Stimulated activated CD4-positive, alpha-beta T cell treated with anti-CD3 and anti-CD28 coated beads, Interleukin-1b, Interleukin-23, amount 100 ng/mL, for 1 hour (primary cell): ENCODE measurements at places on chromosomes 1 and 21.

- DNase-seq, result no peak
These were observed 231.3 kb downstream of the SETD4 start for GRCh38 chr21:35829067-35829466.

GRCh38 chr1:62530516-62531154 lies 66.7 kb upstream of the ANGPTL3 start:
- DNase-seq, result no peak

DNA sequence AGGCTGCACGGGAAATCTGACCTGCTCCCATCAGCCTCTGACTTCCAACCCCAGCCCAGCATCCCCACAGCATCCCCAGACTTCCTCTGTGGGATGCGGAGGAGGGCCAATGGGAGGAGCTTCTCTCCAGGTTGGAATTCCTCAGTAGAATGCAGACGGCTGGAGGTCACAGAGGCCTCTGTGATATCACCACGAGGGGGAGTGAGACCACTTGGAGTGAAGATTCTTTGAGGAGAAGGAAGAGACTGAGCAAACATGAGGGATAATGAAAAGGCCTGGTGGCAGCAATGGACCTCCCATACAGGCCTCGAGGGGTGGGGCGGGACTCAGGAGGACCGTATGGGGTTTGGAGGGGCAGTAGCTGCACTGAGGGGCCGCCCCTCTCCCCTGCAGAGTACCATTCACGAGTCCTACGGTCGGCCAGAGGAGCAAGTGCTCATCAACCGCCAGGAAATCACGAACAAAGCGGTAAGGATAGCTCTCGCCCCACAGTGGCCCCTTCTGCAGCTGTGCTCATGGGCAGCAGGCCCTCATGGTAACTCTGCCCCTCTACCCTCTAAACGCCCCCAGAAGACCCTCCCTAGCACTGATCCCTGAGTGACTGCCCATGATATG lies at the start of gene CATSPER4:
Gene CATSPER4 (plus strand): TSS at position 230 of the 615 bp plus-strand sequence. CDS start 26 bp downstream, at position 256.
- DNase-seq, result no peak

DNA sequence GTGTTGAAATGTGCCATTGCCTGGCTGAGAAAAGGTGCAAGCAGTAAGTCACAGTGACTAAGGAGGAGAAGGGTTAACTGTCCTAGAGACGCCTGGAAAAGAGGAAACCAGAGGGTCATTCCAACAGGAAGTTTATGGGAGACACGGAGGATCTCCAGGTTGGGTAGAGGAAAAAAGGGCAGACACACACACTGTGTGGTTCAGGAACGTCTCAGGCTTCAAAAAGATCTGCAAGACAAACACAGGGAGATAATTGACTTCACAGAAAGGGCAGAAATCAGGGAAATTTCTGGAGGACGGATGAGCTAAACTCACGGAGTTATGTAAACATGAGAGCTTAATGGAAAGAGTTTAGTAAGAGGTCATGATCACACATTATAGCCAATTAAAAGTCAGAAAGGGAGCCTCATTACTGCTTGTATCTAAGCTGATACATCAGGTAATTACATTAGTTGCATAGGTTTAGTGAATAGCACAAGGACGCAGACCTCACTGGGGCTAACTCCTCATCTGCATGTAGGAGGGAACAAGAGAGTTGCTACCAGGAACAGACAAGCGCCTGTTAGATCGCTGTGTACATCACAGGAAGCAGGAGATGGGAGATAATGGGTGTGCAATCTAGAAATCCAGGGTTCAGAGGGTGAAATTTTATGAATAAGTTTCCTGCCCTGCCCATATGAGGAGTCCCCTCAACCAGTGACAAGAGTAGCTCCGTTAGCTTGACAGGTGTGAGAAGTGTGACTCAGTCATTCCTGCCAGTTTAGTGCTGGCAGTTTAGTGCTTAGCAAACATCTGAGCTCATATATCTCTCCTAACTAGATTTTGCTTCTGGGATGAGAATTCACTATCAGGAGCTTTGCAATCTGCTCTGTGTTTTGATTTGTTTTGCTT lies 96.6 kb upstream of the TNR start:
- no peak for DNase-seq

- no peak for DNase-seq
These were observed 5.5 kb upstream of the CD1A start for GRCh38 chr1:158248771-158249170.

DNA sequence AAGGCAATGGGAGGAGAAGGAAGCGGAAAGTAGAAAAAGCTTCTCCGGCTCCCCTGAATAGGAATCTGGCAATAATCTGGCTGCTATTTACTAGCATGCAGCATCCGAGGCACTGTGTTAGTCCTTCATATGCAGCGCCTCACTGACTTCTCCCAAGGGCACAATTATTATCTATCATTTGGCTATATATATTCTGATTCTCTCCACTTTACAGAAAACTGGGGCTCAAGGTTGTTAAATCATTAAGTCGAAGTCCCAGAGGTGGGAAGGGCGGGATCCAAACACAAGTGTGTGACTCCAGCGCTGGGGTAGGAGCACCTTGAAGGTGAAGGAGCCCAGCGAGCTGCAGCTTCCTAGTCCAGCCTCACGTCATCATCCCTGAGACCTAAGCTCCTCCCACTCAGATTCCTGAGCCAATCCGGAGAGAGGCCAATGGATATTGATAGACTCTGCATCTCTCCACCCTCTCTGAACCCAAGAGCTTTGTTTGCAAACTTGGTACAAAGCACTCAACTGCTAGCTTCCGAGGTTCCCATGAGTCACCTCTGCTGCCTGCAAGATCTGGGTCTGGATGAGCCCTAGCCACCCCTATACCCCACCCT lies 16.6 kb upstream of the EYA3 start:
- no peak for DNase-seq

DNA sequence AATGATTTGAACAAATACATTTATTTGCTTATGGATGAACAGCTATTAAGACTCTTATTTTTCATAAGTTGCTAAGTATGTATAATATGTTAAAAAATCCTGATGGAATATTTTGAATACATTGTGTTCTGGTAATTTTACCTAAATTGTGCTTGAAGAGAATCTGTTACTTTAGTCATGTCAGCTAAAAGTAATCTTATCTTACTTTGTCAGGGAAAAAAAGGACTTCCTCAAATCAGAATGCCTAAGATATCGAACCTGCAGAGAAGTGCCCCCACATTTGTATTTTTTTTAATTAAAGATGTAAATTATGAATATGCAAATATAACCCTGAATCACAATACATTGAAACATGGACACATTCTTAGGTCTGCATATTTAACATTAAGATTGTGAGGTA lies 1331.7 kb downstream of the MRPL39 start:
- no peak for DNase-seq

DNA sequence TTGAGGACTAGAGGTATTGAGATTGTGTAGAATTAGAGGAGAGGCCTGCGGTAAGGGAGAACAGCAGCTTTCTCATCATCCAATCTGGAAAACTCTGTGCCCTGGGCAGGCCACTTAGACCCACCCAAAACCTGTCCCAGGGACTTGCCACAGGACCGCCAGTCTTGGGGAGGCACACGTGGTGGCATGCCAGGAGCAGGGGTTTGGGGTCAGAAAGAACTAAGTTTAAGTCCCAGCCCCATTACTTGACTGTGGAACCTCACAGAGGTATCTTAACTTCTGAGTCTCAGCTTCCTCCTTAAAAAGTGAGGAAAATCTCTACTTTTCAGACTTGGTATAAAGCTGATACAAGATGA lies 356.6 kb downstream of the HHAT start:
- no peak for DNase-seq

GRCh38 chr1:78142736-78143135 lies 97.0 kb downstream of the GIPC2 start:
- DNase-seq, result no peak

- DNase-seq, result no peak
These were observed 30.4 kb downstream of the ARID4B start for GRCh38 chr1:235297579-235297978.

GRCh38 chr1:184405094-184405800 lies 18.4 kb downstream of the C1orf21 start:
- DNase-seq, result no peak

GRCh38 chr1:206590025-206590758 lies 22.1 kb downstream of the EIF2D start:
- peak; percentile 43 for DNase-seq

DNA sequence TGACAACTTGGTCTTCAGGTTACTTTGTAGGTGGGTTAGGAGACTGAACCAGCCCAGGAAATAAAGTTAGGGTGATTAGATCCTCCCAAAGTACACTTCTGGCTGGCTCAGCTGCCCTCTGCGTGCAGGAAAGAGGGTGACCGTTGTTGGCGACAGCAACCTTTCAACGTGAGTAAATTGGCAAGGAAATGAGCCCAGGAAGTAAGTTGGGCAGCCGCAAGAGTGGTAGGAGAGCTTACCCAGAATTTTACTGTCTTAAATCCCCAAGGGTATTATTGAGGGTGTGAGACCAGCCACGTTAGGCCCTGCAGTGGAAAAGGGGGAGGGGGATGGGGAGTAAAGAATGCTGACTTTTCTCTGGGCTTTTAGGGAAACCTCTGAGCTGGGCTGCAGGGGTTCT lies 1.6 kb downstream of the TENT5C start:
- no peak for DNase-seq

GRCh38 chr1:53439337-53440207 lies 19.6 kb upstream of the DMRTB1 start:
- DNase-seq, result no peak

DNA sequence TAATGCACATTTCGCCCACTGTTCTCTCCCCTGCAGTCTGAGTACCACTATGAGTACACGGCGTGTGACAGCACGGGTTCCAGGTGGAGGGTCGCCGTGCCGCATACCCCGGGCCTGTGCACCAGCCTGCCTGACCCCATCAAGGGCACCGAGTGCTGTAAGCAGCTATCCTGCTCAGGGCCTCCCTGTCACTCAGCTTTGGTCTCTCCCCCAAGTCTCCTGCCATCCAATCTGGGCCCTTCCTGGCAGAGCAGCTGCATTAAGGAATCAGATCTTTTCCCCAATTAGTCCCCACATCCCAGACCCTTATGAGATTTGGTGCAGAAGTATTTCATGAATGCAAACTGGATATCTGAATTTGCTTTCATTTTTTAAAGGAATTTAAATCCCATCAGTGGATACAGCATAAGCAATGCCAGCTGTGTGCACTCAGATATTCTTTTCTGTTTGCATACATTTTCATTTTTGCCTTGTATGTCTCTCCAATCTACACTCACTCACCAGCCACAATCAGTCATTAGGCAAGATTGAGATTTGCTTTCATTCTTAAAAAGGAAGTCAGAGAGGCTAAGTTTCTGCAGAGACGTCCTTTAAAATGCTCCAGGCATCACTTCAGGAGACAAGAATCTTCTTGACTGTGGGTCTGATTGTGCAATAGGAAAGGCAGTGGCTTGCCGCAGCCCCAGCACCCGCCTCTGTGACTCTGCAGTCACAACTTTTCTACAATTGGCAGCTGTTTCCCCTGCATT lies 48.1 kb downstream of the ELAPOR1 start:
- DNase-seq, result no peak

DNA sequence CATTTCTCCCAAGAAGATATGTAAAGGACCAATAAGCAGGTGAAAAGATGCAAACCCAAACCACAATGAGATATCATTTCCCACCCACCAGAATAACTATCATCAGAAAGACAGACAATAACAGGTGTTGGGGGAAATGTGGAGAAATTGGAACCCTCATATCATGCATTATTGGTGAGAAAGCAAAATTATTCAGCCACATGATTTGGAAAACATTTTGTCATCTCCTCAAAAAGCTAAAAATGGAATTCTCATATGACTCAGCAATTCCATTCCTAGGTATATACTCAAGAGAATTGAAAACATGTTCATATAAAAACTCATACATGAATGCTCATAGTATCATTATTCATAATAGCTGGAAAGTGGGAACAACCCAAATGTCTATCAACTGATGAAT lies 25.1 kb upstream of the RNF186 start:
- no peak for DNase-seq

DNA sequence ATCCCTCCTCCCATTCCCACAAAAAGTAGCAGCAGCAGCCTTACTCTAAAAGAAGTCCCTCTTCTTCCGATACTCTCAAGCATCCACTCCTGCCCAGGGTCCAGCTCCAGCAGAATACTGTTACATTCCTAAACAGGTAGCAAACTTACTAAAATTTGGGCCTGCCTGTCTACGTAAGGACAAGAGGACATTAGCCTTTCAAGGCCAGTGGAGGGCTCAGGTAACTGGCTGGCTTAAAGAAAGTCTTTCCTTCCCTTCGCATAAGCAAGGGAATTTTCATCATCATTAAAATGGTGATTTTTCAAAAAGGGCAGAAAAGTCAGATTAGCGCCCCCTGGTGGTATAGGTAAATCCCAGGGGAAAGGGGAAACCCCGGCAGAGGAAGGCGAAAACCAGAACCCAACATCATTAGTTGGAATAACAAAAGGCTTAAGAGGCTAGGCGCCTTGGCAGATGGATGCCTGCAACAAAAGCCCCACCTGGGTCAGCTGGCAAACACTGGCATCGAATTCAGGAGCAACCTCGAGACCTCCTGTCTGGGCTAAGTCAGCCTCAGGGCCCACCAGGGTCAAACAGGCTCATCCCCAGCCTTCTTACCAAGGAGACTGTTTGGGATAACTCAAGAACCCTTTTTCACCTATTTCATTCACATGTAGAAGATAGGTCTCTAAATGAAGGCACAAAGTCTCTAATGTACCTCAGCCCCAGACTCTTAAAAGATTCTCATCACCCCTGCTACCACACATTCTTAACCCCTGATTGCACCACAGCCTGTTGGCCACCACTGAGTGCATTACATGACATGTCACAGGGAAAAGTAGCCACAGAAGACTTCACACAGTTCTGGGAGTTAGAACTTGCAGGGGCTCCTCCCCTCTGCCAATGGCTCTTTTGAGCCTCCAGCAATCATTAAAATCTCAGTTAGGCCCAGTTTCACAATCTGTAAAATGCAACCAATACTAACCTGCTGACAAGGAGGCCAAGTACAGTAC lies 36.7 kb downstream of the ERI3 start:
- peak; percentile 8 for DNase-seq

GRCh38 chr21:40569357-40569756 lies 277.6 kb downstream of the DSCAM start:
- no peak for DNase-seq

- DNase-seq, result no peak
These were observed 74.2 kb upstream of the NEK7 start for GRCh38 chr1:198082576-198082975.

DNA sequence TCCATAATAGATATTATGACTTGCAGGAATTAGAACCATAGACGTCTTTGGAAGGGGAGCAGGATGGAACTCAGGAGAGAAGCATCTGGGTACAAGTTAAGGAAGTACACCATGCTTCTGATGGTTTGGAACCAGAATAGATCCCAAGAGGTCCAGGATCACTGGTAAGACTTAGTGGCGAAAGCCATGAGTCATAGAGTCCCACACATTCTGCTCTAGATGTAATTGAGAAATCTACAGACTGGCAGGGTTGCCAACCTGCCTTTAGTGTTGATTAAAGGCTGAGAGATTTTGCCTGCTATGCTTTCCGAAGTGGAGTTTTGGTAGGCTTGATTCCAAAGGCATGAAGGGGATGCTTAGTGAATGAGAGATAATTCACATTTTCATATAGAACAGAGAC lies 57.1 kb upstream of the C1orf87 start:
- DNase-seq, result no peak

GRCh38 chr1:35860696-35861095 lies 22.3 kb upstream of the AGO1 start:
- no peak for DNase-seq

DNA sequence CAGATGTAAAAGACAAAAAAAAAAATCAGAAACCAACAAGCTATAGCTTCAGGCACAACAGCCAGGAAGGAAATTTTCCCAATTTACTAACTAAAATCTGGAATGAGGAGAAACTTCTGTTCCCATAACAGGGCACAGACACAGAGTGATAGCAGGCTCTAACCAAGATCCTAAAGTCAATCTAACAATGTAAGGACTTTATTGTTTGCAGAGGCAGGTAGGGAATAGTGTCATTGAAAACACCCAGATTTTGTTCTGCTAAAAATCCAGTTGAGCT lies 166.6 kb upstream of the ATP1B1 start:
- no peak for DNase-seq

GRCh38 chr1:185478877-185479276 lies 161.8 kb upstream of the IVNS1ABP start:
- no peak for DNase-seq
